ENCODE measurements at places on chromosomes 7 and 10.

- DNase-seq, result no peak
Observed at GRCh38 chr10:116737627-116738327, 4.6 kb downstream of the HSPA12A start.

- no peak for DNase-seq
Observed at GRCh38 chr10:34183016-34183796, 631.9 kb downstream of the PARD3 start.

- no peak for DNase-seq
Observed at GRCh38 chr10:107994621-107995270, 830.2 kb upstream of the SORCS1 start.

DNA sequence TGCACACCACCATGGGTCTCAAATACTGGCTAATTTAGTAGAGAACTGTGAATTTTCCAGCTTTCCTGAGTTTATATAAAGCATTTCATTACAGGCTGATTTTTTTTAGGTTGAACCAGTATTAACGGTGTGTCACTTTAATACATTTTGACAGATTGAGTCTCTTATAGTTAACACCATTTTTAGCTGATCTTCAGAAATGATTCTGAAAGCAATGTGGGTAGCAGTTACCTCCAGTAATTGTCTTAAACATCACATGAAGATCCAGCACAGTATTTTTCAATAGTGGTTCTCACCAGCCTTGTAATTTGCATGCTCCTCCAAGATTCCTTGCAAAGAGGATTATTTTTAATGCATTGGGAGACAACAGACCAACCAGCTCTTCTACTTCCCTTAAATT, 693.6 kb downstream of the PHTF2 start:
- no peak for DNase-seq

DNA sequence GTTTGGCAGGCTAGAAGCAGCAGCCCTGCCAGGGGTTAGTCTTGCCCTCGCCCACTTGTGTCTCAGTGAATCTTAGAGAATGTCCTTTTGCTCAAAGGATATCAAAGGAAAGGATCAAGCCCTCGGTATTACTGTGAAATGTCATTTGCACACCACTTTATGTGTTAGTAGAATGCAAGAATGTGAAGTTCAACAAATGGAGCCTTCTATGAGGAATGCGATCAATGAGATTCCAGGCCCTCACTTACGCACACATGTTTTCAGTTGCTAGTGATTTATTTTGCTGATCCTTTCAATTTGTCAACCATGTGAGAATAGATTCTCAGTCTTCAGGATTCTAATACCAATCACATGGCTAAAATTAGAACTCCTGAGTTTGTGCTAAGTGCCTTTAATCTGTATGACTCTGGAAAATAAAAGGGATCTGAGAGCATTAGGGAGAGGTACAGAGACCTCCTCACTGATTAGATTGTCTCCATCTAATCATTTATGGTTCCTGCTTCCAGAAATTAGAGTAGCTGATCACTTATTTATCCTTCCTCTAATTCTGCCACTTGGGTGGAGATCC, 123.0 kb upstream of the SP4 start:
- DNase-seq, result no peak

GRCh38 chr7:27960415-27960814, 220.2 kb downstream of the JAZF1 start:
- DNase-seq, result no peak

- DNase-seq, result no peak
Observed at GRCh38 chr10:100553929-100554328, 18.2 kb downstream of the HIF1AN start.

- no peak for DNase-seq
Observed at GRCh38 chr10:130335336-130335735, 199.1 kb downstream of the GLRX3 start.

DNA sequence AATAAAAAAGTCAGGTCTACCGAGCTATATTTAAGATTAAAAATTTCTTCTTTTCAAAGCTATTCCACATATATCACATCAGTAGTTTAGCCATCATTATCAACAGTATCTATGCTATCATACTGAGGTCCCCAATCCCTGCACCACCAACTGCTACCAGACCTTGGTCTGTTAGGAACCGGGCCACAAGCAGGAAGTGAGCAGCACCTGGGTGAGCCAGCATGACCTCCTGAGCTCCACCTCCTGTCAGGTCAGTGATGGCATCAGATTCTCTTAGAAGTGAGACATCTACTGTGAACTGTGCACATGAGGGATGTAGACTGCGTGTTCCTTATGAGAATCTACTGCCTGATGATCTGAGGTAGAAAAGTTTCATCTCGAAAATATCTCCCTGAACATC, 632.1 kb upstream of the KCND2 start:
- no peak for DNase-seq

GRCh38 chr7:27923642-27923980, 183.6 kb downstream of the TAX1BP1 start:
- no peak for DNase-seq

- DNase-seq, result no peak
Observed at GRCh38 chr10:77004917-77005564, 632.6 kb downstream of the KCNMA1 start.

GRCh38 chr10:77711683-77712049, 74.1 kb upstream of the KCNMA1 start:
- no peak for DNase-seq

- DNase-seq, result no peak
Observed at GRCh38 chr7:16743236-16743635, 10.3 kb upstream of the TSPAN13 start.

GRCh38 chr7:7117935-7118586, 64.3 kb upstream of the C1GALT1 start:
- no peak for DNase-seq

DNA sequence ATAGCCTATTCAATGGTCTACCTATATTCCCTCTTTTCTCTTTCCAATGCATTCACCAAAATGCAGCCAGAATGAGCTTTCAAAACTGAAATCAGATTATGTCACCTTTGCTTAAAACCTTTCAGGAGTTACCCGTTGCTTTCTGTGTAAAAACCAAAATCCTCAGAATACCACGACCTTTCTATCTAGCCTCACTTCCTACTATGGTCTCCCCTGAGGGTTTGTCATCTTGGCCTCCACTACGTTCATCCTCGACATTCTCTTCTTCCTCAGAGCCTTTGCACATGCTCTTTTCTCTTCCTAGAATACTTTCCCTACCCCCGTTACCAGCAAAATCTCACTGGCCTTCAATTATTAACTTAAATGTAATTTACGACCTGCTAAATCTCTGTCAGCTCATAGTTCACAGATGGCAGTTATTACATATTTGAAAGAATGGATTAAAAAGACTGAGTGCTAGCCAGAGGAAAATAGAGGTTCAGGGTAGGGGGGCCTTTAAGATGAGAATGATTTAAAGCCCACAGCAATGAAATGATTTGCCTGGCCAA, 380.8 kb upstream of the C7orf33 start:
- no peak for DNase-seq

DNA sequence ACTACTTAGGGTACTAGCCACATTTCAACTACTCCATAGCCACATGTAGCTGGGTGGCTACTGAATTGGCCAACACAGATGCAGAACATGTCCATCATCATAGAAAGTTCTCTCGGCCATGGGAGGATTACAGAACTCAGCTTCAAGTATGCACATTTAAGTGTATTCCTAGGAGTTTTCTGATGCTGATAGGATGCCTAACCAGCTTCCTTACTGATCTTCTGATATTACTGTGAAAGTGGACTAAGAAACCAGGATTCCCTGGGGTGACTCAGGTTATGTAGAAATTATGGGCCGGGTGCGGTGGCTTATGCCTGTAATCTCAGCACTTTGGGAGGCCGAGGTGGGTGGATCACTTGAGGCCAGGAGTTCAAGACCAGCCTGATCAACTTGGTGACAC, 125.5 kb downstream of the FRMD4A start:
- DNase-seq, result no peak

DNA sequence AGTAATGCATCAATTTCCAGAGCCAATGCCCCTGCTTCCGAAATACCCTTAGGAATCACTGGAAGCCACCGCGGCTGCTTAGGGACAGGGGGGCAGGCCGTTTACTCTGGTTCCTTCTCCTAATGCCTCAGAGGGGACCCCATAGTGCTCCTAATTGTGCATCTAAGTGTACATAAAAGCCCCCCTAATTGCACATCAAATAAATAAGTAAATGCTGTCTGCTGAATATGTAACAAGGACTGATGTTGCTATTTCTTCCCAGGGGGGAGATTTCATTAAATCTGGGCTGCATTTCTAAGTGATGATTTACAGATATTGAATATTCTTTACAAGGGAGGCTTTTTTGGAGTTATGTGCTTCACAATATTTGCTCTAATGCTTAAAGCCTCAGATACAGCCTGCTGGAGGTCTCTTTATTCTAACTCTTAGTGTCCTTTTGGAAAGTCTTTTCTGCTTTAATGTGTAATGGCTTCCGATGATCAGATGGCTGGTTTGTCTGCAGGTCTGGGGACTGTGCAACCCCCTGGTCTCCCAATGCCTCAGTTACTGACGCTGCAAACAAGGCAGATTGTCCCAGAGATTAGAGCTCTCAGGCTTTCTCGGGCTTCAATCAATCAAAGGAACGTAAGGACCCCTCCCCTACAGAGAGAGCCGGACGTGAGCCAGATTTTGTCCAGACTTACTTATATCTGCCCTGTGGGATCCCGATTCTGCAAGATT, 143.0 kb downstream of the PRPF18 start:
- no peak for DNase-seq

GRCh38 chr7:142864980-142865747, 10.3 kb downstream of the EPHB6 start:
- no peak for DNase-seq

- no peak for DNase-seq
Observed at GRCh38 chr7:158419238-158419785, 168.3 kb downstream of the PTPRN2 start.

DNA sequence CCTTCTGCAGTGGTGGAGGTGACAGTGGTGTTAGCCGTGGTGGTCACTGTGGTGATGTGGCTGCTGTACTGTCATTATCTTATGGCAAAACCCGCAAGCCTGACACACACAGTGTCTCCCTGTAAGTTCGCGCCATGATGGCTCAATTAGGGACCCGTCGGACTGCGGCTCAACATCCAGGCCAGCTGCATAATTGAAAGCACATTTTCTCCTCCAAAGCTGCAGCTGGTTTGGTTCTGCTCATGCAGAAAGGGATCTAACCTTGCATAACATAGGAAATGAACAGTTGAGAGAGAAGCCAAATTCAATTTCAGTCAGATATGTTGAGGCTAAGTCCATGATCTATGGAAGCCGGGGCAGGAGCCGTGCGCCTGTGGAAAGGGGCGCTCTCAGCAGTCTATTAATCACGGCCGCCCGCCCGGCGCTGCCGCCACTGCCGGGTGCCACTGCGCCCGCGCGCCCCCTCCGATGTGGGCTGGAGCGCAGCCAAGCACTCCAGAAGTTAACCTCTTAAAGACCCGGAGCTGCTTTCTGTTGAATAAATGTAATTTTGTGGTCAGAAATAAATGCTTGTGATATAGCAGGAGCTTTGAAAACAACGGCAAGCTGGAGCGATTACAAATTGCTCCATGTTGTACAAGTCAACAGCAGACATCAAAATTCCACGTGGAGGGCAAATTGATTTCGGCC, 227.7 kb downstream of the CUX1 start:
- DNase-seq, result no peak

GRCh38 chr10:80473692-80474596, 19.8 kb downstream of the TSPAN14 start:
- DNase-seq, result no peak

DNA sequence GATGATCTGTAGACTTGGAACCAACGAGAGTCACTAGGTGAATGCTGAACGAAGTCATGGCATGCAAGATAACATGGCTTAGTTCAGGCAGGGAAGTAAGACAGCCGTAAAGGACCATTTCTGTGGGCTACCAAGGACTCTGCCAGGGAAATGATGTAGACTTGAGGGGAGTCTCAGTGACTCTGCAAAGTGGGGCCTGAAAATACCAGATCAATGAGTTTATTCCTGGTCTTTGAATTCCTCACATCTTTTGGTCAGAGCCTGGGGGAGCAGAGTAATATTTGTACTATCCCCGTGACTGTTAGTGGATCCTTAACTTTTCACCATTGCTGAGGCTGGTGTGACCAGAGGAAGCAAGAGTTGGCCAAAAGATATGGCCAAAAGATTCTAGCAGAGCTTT, 60.7 kb upstream of the INHBA start:
- no peak for DNase-seq

DNA sequence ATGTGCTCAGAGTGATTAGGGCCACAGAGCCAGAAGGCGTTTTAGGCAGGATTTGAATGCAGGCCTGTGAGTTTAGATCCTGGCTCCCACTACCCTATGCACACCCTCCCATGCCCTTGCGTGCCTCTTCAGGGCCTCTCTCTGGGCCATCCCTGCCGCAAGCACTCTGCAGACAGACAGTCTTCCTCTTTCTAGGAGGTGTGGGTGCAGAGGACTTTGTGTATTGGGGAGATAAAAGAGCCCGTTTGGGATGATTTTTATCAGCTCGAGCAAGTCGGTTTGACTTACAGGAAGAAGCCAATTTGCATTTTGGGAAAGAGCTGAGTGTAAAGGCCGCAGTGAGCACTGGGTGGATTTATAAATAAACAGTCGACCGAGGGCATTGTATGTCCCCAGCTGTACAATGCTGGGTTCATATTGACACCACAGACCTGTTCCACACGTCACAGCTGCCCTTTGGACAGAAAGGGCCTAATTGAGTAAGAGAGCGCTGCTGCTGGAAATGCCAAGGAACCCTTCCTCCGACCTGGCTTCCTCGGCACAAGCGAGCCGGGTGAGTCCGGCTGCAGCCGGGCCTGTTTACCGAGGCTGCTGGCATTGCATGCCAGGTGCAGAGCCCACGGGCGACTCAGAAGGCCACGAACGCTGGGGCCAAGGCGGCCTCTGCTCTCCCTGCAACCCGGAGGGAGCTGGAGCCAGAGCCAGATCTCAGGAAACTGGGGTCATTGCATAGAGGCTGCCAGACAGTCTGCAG, 25.1 kb downstream of the ZMIZ1 start:
- DNase-seq, result no peak

GRCh38 chr10:131179361-131179760, 132.2 kb downstream of the TCERG1L start:
- no peak for DNase-seq
